HL-60 (cell line): ENCODE measurements at places on chromosomes 11 and 22.

DNA sequence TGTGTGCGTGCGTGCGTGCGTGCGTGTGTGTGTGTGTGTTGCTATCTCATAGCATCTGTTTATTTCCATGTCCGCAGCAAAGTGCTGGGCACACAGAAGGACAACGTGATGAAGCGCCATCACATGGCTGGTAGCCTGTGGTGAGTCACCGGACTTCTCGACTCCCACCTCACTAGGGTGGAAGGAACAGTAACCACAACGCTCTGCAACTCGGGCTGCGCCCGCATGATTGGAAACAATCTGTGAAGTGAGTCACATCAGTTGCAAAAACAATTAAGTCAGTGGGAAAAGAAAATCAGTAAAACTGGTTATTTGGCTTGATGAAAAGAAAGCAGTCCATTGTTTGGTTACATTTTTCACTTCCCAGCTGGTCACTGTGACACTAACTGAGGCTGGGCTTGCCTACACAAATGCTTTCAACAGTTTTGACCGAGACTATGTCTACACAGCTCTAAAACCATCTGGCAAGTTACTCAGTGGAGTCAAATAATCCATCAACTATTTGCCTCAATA lies 437.3 kb upstream of the CADM1 start:
- no peak for DNase-seq

GRCh38 chr11:77879218-77879617 lies 58.3 kb downstream of the AAMDC start:
- no peak for DNase-seq

DNA sequence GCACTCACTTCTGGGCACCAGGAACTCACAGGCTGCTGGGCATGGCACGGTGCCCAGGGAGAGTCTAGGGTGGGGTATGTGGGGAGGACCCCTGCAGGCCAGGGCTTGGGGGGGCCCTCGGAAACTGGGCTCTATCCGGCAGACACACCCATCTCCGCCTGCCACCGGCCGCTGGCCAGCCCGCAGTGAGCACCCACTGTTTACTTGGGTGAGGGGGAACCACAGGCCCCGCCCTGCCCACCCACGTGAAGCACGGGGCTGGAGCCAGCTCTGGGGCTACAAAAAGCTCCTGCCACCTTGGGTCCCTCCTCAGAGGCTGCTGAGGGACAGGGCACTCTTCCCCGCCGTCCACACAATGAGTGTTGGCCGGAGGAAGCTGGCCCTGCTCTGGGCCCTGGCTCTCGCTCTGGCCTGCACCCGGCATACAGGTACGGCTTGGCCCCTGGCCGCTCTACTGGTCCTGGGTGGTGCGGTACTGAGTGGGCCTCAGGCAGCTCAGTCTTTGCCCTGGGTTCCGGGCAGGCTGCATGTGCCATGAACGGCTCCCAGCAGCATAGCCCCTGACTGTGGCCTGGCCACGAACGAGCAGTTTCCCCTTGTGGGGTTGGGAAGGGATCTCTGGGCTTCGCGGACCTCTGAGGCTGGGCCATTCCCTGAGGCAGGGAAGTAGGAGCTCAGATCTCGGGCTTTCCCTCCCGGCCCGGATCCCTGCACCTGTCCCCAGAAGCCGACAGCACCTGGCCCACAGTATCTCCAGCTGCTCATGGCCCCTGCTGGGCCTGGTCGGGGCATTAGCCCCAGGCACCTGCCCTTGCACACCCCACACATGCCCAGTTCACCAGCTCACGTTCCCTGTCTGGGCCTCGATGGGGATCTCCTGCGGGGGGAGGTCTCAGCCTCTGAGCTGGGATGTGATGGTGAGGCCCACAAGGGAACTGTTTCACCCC lies at the start of gene MUC5AC:
Gene MUC5AC, plus strand, starts transcription at position 309 of the 947 bp plus-strand sequence. Its CDS starts 47 bp downstream, at position 356.
- no peak for DNase-seq

DNA sequence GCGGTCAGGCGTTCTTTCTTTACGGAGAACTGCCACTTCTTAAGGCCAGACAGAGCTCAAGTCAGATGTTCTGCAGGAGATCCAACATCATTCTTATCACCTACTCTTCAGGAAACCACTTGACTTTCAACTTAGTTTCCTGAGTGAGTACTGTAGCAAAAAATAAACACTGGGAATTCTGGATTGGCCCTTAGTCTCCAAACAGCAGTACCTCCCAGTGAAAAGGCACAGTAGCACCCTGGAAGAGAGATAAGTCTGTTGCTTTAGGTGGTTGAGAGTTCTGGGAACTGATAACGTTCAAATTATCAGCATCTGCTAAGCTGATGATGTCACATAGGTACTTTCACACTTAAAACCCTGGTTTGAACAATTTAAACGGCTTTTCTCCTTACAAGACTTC lies 971.8 kb upstream of the TENM4 start:
- DNase-seq, result no peak

- DNase-seq, result no peak
These were observed 143.3 kb downstream of the GUCY1A2 start for GRCh38 chr11:106875013-106875412.

DNA sequence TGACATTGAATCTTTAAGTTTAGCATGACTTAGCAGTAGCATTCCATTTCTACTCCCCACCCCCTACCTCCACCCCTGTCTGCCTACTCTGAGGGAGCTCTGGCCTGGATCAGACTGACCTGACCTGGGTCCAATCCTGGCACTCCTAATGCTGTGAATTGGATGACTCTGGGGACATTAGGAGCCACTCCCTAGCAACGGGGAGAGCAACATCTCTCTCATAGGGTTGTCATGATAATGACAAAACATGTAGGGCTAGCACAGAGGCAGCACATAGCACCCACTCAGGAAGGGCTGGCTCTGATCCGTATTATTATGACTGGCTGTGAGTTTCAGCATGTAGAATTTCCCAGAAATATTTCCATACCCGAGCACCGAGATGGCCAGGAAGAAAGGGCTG lies 40.5 kb downstream of the CABIN1 start:
- no peak for DNase-seq
